NCI-H345 (cell line): ENCODE measurements at places on chromosomes 7 and 10.
A peak's percentile ranks its signal among the peaks of the same experiment; 100 is the strongest.

DNA sequence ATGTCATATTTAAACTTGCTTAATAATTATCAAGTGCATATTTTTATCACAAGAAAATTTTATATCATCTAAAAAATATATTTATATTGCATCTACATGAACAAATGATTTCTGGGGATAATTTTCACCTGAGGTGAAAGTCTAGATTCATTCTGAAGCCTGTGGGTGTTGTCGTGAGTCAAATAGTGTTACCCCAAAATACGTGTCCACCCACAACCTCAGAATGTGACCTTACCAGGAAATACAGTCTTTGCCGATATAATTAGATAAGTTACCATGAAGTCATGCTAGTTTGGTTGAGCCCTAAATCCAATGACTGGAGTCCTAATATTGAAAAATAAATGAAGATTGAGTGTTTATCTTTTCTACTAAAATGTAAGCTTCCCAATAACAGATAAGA is 203.0 kb upstream of the MDFIC start:
- no peak for DNase-seq

GRCh38 chr7:130881799-130882141 is 147.8 kb upstream of the KLF14 start:
- no peak for DNase-seq

- DNase-seq: no peak
These were observed 17.7 kb upstream of the TPK1 start for GRCh38 chr7:144853542-144853941.

- DNase-seq: no peak
These were observed 98.6 kb downstream of the ARID5B start for GRCh38 chr10:62000037-62000603.

DNA sequence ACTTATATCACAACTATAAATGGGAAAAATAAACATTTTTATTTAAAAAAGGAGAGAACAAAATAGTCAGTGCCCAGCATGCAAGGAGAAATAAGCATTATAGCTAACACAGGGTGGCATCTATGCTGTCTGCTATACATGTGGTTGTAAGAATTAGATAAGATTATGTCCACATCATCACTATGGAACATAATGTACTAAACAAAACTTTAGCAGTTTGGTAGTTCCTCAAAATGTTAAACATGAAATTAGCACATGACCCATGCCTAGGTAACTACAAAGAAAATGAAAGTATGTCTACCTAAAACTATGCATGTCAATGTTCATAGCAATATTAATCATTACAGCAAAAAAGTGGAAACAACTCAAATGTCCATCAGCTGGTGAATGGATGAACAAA is 28.7 kb upstream of the RUFY2 start:
- DNase-seq: no peak

DNA sequence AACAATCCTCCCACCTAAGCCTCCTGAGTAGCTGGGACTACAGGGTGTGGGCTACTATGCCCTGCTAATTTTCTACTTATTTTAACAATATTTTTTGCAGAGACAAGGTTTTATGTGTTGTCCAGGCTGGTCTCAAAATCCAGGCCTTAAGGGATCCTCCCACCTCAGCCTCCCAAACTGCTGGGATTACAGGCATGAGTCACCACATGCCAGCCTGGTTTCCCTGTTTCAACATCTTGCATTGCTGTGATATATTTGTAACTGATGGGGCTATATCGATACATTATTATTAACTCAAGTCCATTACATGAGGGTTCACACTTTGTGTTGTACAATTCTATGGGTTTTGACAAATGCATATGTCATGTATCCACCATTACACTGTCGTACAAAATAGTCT is 41.9 kb upstream of the OGDHL start:
- no peak for DNase-seq

GRCh38 chr7:34454381-34454780 is 203.6 kb upstream of the NPSR1 start:
- no peak for DNase-seq

DNA sequence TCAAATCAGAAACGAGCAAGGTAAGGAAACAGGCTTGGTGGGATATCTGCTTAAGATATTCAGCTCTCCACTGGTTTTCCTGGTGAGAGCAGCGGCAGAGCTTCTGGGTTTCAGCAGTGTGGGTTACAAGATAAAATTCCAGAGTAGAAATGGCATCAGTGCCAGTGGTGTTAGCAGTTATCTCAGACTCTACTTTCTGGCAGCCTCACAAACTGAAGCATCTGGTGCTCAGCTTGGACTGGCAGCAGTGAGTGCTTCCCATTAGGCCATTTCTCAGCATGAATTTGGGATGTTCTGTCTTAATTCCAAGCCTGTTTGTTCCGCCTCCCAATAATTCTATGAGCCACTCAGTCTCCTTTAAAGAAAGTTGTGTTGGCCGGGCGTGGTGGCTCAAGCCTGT is 6.9 kb upstream of the GSTO2 start:
- no peak for DNase-seq

- no peak for DNase-seq
These were observed 46.1 kb downstream of the EPHB4 start for GRCh38 chr7:100781255-100781654.

GRCh38 chr7:35336444-35336843 is 82.5 kb upstream of the TBX20 start:
- no peak for DNase-seq

DNA sequence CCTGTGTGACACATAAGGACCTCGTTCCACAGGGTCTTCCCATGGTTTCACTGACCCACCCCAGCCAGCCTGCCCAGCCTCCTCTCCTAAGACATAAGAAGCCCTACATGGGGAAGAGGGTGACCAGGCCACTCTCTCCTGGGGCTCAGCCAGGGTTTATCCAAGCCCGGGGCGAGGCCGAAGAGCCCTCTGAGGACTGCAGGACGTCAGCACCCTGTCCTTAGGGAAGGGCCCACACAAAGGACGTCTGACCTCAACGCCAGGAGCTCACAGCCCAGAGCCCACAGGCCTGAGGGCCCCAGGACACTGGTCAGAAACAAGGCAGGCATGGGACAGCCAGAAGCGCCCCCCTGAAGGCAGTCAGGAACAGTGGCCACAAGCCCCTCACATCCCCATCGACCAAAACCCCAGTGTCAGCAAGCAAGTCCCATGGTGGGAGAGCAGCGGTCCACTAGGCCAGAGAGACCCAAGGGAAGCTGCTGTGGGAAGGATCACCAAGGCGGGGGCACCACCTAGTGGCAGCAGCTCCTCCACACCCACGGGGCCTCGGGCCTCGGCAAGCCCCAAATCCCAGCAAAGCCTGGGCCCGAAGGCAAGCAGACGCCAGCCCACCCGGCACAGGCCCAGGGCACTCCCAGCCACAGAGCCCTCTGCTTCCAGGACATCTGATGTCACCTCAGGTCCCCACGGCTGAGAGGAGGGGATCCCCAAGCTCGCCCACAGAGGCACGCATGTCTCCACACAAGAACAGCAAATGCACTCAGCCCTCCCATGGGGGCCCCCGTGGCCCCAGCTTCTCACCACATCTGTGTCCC is 23.4 kb downstream of the MAD1L1 start:
- peak; percentile 36 for DNase-seq

GRCh38 chr7:93030605-93031225 is 87.1 kb downstream of the SAMD9 start:
- DNase-seq: no peak

- DNase-seq: no peak
These were observed 20.8 kb upstream of the PAX2 start for GRCh38 chr10:100724531-100725027.

DNA sequence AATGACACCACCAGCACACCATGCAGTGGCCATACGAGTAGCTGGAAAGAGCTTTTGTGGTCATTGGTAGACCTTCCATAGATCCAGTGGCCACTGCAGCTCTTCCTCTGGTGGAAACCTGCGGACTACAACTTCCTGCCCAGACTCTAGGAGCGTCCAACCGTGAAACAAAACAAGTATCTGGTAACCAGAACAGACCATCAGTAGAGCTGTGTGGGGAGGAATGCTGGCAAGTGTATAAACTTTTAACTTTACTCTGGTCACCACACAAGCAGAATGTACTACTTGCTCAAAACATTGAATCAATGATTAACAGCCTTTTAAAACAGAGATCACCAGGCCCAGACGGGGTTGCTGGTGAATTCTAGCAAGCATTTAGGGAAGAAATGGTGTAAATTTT is 154.7 kb upstream of the DGKB start:
- DNase-seq: no peak

DNA sequence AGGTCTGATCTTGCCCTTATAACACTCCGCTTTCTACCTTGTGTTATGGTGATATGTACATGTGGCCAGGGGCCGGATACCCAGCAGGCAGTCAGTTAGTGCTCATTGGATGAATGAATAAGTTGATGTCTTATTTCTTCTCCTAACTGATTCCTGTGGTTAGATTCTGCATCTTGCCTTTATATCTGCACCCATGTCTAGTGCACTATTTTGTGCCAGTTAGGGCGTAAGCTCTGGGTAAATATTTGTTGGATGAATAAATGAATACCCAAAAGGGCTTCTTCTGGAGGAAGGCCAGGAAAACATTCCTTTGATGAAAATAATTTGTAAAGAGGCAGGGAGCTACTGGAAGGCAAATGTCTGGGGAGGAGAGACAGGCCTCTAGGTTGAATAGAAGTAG is 148.2 kb downstream of the CHN2 start:
- peak; percentile 22 for DNase-seq

DNA sequence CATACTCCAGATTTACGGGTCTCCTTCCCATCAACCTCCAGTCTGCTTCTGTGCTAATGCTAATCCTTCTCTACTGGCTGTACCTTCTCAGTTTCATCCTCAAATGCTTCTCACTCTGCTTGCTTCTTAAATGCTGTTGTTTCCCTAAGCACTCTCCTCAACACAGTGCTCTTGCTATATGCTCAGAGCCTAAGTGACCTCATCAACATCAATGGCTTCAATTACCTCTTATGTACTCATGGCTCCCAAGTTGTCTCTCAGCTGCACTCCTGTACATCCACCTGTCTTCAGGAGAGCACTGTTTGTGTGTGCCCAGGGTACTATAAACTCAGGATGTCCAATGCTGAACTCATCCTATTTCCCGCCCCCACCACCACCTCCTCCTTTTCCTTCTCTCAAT is 22.5 kb downstream of the ELAPOR2 start:
- no peak for DNase-seq

- no peak for DNase-seq
These were observed 24.7 kb upstream of the ST8SIA6 start for GRCh38 chr10:17479015-17479615.

DNA sequence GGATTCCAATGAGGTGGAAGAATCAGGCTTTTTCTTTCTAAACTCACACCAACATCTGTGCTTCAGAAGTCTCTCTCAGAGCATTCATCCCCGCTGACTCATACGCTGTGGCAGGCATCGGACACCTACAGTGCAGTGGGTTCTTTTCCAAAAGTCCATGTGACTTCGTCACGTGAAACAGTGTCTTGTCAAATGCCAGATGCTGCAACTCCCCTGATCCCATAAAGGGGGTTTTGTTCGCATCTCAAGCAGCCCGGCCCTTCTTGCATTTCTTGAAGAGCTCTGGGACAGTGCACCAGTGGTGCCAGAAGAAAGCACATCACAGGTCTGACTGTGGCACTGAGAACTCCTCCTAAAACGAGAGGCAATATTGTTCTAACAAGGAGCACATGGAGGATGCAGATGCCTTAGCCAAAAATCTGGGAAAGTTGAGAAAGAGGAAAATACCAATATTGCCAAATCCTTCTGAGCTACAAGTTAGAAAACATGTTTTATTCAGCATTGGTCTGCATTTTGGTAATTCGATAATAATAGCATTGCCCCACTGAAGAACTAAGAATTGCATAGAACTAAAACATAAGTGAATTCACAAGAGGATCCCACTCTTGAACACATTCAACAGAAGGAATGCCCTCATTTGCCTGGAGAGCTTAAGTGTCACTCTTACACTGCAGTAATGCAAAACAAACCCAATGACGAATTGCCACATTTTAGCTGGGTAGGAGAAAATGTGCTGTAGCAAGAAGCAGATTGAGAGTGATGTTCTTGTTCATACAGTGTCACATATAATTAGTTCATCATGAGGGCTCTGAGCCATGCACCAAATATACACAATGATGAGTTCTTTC is 204.4 kb downstream of the CXCL12 start:
- DNase-seq: no peak

DNA sequence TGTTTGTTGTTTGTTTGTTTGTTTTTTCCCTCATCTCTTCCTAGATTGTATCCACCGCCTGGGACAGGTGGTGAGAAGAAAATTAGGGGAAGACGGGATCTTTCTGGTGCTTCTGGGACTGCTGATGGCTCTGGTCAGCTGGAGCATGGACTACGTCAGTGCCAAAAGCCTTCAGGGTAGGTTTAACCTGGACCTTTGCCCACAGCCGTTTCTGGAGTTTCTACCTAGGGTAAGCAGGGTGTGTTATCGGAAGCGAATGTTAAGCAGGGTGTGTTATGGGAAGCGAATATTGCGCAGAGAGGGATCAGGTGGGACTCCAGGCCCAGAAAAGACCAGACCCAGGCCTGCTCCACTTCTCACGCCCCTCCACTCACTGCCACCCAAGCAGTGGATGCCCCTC is 4.7 kb downstream of the CLCN1 start:
- DNase-seq: no peak

DNA sequence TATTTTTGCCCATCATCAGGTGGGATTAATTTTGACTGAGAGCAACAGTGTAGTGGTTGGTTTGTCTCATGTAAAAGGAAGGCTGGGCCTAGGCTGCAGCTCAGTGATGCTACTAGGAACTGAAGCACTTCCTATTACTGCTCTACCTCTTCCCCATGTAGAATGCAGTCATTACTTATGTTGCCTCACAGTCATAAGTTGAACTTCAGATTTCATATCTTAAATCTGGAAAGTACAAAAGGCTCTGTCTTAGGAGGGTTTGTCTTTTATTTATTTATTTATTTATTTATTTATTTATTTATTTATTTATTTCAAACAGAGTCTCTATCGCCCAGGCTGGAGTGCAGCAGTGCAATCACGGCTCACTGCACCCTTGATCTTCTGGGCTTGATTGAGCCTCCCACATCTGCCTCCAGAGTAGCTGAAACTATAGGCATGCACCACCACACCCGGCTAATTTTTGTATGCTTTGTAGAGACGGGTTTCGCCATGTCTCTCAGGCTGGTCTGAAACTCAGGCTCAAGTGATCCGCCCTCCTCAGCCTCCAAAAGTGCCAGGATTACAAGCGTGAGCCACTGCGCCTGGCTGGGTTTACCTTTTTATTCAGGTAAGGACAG is 721.7 kb upstream of the GALNT17 start:
- DNase-seq: no peak

DNA sequence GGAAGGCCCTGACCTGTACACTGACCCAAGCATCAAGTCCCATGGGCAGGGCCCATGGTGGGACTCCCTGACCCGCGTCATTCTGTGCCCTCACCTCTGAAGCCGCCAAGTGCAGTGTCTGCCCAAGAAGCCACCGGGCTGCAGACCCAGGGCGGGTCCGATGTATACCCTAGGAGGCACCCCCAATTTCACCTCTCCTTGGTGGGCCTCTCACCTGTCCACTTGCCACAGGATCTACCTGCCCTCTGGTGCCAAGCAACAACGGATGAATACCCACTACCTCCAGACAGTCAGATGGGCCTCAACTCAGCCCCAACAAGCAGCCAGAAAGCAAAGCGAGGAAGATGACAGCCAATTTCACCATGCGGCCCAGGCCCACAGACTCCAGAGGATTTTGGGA is 92.6 kb downstream of the CTBP2 start:
- no peak for DNase-seq
